ENCODE measurements at places on chromosomes 4 and X.

- DNase-seq, result no peak
These were observed 176.8 kb upstream of the GLRA2 start for GRCh38 chrX:14352511-14352910.

- no peak for DNase-seq
These were observed 649 bp upstream of the VBP1 start for GRCh38 chrX:155215443-155216178.

- DNase-seq, result no peak
These were observed 100.2 kb downstream of the MAGEB17 start for GRCh38 chrX:16267431-16267830.

GRCh38 chrX:13115146-13115855, 70.9 kb upstream of the FAM9C start:
- DNase-seq, result no peak

- DNase-seq, result no peak
These were observed 63.9 kb downstream of the PPP3CA start for GRCh38 chr4:101283434-101283833.

DNA sequence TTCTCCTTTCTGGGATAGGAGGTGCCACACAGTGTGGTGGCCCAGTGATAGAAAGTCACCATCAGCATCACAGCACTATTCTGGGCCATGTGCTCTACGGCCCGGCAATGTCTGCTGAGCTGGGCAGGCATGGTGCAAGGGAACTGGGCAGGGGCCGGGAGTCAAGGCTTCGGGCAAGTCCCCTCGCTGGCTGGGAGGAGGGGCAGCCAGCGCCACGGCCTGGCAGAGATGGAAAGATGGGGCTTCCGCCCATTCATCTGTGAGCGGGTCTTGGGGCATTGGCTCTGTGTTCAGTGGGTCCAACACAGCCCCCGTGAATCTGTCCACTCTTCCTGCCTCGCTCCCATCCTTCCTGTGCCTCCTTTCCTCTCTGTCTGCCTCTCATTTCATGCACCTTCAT, 7.1 kb upstream of the ATP2B3 start:
- no peak for DNase-seq

DNA sequence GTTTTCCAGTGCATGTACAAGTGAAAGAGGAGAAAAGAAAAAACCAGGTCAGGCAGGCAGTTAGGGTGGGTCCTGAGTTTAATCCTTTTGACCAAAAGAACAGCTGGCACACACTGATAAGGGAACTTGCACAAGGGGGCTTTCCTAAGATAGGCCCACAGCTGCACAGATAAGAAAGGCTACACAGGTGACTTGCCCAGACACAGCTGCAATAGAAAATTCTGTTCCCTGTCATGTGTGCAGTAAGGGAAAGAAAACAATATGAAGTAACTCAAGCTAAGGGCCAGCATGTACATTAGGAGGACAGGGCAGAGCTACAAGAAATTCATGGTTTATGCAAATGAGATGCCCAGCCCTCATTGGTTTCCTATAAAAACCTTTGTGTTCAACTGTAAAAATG, 32.9 kb downstream of the LUZP4 start:
- DNase-seq, result no peak

DNA sequence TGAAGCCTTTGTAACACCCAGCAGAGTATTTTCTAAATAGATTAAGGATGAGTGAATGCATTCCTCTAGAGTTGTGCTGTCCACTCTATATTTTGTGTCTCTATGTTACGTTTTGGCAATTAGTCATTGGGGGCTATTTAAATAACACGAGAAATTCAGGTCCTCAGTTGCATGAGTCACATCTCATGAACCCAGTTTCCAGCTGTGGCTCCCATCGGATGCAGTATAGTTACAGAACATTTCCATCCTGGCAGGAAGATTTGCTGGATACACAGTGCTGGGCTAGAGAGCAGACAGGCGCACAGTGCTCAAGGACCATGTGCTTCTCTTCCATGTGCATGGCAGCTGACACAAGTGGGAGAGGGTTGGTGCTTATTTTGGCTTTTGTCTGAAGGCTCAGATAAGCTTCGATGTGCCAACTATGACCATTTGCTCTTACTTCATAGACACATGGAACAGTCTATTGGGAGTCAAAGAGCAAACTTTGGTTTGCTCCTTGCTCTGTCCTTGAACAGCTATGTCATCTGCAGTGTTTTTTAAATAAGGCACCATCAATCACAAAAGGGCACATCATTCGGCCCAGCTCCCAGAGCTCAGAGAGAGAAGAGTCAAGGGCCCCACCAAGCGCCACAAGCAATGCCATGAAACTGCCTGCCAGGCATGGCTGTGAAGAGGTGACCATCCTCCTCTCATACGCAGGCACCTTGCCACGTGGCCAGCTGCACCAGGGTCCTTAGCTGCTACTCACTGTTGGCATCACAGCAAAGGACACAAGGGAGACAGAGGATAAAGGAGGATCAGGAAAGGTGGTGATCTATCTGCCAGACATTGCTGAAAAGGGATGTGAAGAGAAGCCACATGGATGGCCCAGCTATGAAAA, 8.1 kb upstream of the STS start:
- DNase-seq, result no peak

GRCh38 chr4:104559502-104559901, 64.8 kb upstream of the CXXC4 start:
- no peak for DNase-seq

DNA sequence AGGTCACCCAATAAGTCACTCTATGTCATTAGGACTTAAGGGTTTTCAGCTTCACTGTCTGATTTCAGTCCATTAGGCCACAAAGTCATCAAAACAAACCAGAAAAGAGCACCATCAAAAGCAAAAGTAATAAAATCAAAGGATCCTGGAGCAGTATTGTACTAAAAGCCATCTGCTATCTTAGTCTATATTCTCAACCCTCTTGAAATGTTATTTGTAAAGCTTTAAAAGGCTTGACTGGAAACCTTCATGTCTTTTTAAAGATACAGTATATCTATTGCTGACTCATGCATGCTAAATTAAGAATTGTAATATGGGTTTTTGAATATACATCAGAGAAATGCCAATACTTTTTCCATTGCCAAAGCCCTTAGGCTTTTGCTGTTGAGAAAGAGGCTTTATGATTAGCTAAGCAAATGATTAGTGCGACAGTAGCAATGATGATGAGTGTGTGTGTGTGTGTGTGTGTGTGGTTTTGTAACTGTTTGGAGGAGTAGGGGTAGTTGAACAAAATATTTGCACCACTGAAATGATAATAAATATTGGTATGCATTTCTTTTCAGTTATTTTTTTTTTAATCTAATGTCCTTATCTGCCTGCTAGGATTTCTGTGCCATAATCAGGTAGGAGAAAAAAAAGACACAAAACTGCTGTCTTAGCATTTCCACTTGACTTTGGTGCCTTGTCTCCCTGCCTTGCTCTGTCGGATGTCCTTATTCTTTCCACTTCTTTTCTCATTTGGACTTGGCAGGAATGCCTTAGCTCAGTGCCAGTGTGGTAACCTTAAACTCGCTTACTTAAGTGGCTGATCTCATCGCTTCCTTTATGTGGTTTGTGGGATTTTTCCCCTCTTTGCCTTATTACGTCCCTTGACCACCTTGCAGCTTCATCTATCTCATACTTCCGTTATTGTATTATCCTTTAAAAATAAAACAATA, 119.7 kb downstream of the PCDH7 start:
- no peak for DNase-seq

- DNase-seq, result no peak
These were observed 123.7 kb downstream of the CBR4 start for GRCh38 chr4:168886351-168886750.

- DNase-seq, result no peak
These were observed 755.1 kb upstream of the IGFBP7 start for GRCh38 chr4:57865264-57865663.

- DNase-seq, result no peak
These were observed 22.7 kb downstream of the KLF3 start for GRCh38 chr4:38686682-38687081.

GRCh38 chrX:10157032-10157341, 212 bp downstream of the CLCN4 start:
- no peak for DNase-seq

DNA sequence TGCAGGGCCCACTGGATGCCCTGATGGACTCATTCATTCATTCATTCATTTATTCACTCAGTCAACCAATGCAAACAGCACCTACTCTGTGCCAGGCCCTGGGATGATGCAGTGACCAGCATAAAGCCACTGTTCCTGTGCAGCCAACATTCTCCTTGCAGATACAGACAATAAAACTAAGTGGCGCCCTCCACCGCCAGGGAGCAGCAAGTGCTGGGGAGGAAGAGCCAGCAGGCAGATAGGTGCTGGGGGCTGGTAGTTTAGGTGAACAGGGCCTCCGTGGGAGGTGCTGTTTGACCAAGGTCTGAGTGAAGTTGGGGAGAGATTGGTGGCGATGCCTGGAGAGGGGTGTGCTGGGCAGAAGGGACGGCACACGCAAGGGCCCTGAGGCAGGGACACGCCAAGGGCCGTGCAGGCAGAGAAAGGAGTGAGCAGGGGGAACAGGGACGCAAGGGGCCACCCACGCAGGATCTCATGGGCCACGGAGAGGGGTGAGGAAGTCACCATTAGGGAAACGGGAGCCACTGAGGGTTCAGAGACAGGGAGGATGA, 65.5 kb downstream of the WFS1 start:
- no peak for DNase-seq

GRCh38 chrX:10423716-10424115, 196.7 kb downstream of the MID1 start:
- DNase-seq, result no peak

GRCh38 chr4:39609454-39609931, 29.2 kb downstream of the SMIM14 start:
- DNase-seq, result no peak
